ENCODE measurements at places on chromosomes 16 and 17.

GRCh38 chr16:66881964-66882508, 1.7 kb downstream of the PDP2 start:
- no peak for DNase-seq

GRCh38 chr17:10053782-10054540, 144.4 kb downstream of the GAS7 start:
- no peak for DNase-seq

DNA sequence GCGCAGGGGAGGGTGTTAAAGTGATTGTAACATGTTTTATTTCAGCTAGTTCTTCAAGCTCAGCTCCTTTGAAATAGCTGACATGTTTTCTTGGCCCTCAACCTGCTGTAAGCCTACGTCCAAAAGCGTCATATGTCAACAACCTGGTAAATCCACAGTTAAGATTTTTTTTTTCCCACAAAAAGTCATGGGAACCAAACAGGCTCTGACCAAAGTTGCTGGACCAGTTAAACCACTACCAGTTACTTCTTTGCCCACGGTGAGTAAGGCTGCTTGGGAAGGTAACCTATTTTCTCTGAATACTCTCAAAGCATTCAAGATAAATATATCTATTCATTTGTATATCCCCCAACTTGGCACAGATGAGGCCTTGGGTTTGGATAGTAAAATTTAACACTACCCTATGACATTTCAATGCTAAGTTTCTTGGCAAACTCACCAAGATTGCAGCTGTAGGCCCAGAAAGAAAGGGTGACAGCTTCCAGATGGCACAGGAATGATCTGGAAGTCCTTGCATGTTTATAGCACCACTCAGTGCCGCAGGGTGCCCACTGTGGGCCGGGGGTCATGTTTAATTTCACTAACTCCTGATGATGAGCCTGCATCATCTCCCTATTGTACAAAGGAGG, 166.2 kb downstream of the XYLT1 start:
- DNase-seq, result no peak

DNA sequence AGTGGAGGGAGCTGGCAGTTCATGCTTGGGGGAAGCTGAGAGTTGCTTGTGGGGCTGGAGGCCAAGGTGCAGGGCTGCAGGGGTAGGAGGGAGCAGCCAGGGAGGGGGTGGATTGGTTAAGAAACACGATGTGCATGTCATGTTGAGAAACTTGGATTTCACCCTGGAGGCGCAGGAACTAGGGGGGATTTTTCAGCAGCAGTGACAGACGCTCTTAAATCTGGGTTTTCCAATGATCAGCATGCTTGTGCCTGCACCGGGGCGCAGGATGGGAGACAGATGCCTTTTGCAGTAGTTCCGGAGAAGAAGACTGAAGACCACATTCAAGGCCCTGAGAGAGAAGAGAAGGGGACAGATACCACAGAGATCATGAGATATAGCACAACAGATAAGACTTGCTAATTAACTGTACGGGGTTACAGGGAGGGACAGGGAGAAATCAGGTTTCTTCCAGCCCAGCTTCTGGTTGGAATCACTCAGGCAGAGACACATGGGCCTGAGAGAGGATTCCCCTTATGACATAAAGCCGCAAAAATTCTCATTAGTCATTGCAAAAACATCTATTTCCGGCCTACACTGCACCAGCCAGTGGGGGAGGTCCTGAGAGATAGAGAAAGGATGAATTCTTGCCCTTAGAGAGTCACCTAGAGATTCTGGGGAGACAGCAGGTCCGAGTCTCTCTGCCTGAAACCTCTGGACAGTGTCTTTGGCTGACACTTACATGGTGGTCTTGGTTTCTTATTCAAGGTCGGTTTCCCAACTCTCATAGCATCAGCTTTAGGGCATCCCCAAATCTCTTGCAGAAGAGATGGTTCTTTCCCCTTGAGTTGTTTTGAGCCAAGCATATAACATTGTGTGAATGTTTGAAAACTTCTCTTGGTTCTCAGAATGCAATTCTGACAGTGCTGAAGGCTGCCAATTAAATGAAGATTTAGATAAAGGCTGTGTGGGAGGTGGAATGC, 27.1 kb downstream of the CDH13 start:
- no peak for DNase-seq

GRCh38 chr17:55411463-55411855, 10.2 kb downstream of the MMD start:
- DNase-seq, result no peak

DNA sequence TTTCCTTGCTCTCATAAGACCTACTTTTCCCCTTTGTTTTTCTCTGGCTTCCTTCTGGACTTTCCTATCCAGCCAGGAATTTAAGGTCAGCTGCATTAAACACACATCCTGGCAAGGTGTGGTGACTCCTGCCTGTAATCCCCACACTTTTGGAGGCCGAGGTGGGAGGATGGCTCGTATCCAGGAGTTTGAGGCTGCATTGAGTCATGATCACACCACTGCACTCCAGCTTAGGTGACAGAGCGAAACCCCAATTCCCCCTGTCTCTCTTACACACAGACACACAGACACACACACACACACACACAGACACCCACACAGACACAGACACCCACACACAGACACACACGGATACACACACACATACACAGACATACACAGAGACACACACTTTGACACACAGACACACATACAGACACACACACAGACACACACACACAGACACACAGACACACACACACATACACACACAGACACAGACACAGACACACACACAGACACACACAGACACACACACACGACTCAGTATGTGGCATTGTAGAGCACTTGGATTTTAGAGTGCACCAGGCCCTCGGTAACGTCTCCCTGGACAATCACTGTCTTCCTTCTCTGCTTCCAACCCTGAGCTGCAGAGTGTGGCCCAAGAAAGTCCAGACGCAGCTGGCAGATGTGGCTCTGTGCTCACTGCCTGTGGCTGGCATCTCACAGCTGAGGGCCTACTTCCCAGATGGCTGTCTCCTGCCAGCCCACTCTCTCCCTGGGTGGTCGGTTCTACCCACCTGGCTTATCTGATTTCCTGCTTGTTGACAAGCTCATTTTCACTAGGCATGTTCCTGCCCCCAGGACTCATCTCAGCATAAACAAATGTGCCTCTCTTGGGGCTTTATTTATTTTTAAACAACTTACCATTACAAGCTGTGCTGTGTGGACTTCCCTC, 39.0 kb downstream of the NLRP1 start:
- no peak for DNase-seq

GRCh38 chr17:31811101-31811500, 47.9 kb downstream of the COPRS start:
- no peak for DNase-seq

GRCh38 chr17:3539881-3540540, 17.6 kb downstream of the TRPV3 start:
- DNase-seq, result no peak

DNA sequence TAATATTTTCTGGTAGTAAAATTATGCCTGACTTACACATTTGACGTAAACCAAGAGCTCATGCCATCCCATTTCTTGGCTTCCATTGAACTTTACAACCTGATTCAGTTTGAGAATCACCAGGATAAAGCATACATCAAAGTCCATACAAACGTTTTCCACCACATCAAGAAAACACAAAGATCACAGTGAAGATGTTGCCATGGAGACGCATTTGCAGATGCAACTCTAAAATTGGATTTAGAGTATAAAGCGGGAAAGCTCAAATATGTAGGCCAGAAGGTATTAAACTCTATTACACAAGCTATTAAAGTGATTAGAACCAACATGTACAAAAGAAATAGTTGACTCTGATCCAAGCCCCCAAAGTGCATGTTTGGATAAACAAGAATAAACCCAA, 10.4 kb downstream of the C16orf46 start:
- no peak for DNase-seq

- no peak for DNase-seq
Measured at GRCh38 chr16:10128397-10129258, 53.6 kb downstream of the GRIN2A start.

DNA sequence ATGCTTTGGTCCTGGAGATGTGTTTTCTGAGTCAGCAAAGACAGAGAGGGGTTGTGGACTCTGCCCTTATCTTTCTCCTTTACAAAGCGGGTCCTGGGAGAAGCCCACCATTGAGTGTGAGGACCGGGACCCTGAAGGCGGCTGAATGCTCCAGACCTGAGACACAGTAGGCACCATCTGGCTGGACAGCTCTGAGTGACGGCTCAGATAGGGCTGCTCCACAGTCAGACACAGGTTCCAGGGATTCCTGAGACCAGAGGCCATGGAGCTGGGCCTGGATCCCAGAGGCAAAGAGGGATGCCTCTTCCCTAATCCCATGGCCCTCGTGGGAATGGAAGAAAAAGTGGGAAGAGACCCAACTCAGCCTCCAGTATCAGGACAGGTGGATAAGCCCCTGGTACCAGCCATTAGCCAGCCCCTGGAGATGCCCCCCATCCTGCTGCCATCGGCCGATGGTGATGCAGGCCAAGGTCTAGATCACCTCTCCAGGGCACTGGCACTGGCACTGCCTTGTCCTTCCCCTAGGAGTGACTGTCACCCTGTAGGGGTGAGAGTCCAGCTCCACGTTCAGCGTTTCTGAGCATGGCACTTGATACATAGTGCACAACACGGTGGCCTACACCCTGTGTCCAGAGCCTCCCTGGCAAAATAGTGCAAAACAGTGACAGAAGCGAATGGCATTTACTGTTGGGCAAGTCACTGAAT, 4.7 kb downstream of the MMP15 start:
- no peak for DNase-seq

GRCh38 chr16:22312897-22313781, 15.9 kb downstream of the POLR3E start:
- no peak for DNase-seq

DNA sequence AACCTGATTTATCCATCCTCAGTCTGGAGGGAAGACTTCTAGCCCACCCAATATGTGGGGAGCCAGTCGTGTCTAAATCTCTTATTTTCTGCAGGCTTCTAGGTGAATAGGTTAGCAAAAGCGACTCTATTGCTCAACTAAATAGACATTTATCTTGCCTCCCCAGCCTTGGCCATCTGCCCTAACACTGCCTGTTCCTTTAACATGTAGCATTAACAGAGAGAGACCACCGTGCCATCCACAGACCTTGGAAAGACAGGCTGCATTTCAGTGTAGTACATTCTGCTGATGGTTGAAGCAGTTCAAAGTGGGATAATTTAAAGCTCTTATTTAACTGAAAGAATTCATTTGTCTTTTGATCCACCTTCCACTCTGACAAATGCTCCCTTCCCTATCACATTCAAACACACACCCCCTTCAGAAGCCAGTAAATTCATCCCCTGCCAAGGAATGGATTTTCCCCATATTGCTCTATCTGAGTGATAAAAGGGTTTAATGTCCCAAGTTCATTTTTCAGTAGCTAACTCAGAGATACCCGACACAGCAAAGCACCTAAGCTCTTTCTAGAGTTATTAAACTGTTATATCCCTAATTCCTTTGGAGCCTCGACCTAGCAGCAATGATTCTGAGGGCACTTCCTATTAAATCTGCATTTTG, 58.1 kb upstream of the COX10 start:
- DNase-seq, result no peak

DNA sequence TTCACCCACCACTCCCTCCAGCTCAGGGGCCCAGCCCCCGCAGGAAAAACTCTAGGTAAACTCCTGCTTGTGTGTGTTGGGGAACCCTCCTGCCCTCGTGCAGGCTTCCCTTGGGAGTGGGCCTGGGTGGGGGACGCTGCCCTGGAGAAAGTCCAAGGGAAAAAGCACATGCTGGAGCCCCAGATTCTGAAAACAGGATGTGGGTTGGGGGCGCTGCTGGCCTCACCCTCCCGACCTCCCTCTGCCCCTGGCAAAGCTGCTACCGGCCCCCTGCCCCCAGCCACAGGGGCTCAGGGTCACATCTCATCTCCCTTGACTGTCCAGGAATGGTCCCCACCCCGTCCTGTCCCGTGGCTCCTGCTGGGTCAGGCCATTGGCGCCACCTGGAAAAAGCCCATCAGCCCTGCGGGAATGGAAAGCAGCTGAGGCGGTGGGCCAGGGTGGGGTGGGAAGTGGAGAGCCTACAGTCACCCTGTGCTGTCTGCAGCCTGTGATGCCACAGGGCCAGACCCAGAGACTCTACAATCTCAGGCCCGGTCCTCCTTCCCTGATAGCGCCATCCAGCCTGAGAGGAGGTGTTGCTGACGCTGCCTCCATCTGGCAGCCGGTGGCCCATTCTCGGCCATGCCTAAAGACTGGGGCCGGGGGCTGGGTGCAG, 2.5 kb upstream of the GJD3 start:
- no peak for DNase-seq

GRCh38 chr16:53958341-53958880, 254.5 kb downstream of the FTO start:
- DNase-seq, result no peak

Data from NCI-H1048 (cell line).